Stimulated activated CD4-positive, alpha-beta T cell treated with anti-CD3 and anti-CD28 coated beads, TNF-alpha, amount 100 ng/mL, for 4 hours (primary cell): ENCODE measurements at places on chromosomes 1 and 21.

GRCh38 chr1:76759950-76760349 lies 107.3 kb upstream of the ST6GALNAC5 start:
- DNase-seq = no peak

GRCh38 chr1:58548371-58548770 lies 1.8 kb upstream of the OMA1 start:
- no peak for DNase-seq

DNA sequence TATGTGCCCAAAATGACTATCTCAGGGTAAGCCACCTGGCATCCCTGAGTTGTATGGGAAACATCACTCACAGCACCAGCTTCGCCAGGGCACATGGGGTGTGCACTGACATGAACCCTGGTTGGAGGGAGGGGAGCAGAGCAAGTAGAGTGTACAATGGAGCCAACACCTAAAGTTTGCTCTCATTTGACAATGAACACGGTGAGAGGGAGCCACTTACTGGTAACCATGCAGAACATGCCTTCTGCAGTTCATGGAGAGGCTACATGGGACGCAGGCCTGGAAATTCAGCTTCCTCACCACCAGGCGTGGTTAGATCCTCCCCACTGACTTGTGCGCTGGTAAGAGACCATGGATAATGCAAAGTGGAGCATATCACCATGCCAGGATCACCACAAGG lies 10.0 kb upstream of the CPLANE2 start:
- DNase-seq = no peak

DNA sequence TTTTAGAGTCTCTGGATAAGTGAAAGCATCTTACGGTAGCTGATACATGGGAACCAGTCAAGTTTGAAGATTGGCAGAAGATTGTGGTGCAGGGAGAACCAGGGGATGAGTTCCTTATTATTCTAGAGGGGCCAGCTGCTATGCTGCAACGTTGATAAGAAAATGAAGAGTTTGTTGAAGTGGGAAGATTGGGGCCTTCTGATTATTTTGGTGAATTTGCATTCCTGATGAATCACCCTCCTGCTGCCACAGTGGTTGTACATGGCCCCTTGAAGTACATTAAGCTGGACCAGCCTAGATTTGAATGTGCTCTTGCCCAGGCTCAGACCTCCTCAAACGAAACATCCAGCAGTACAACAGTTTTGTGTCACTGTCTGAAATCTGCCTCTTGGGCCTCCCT lies 45.9 kb downstream of the BTBD8 start:
- DNase-seq = no peak

DNA sequence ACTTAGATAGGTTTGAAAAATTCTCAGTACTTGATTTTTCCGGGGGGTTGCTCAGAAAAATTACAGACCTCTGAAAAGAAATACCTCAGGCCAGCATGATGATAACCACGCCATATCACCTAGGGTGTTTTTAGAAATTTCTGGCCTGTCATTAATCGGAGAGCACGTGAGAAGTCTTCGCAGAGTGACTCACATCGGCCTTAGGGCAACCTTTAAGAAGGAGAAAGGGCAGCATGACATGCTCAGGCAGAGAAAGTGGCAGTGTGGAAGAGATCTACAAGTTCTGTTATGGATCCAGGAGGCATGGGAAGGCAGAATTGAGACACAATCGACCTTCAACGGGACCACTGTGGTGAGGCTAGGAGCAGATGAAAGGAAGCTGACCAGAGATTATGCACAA lies 506.3 kb downstream of the LMO4 start:
- DNase-seq = no peak

- DNase-seq = no peak
These were observed 32.2 kb upstream of the ANGPTL7 start for GRCh38 chr1:11156963-11157362.
